ENCODE measurements at places on chromosomes 5 and 9.

- no peak for DNase-seq
Observed at GRCh38 chr5:130135506-130135905, 231.2 kb downstream of the CHSY3 start.

- DNase-seq, result no peak
Observed at GRCh38 chr5:14076561-14076960, 66.6 kb upstream of the TRIO start.

GRCh38 chr5:140130949-140131733 lies 5.4 kb downstream of the IGIP start:
- no peak for DNase-seq

DNA sequence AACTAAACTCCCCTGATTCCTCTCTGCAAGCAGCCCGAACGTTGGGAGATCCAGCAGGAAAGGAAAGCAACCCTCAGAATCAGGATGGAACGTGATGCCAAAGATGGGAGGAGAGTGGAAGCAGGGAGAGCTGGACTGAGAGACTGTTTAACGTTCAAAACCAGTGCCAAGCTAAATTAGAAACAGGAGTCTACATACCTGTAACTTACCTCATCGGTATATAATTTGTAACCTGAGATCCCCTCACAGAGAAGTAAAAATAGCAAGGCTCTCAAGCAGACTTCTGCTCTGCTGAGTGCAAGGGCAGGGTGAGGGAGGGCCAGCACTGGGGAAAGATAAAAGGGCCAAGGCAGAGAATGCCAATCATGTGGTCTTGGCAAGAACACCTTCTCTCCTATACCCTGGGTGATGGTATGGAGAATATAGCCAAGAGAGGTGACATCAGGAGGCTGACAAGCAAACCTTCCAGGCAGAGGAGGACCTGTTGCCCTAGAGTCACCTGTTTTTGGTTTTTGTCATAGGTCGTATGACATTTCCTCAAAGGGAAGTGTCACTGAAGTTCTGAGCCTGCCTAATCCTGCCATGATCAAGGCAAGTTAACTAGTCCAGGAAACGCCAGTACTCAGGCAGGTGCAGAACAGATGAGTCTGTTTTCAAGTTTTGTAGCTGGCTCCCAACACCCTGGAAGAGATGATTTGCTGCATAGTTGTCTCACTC lies 472.0 kb downstream of the NFIB start:
- DNase-seq, result no peak

- DNase-seq, result no peak
Observed at GRCh38 chr5:135604056-135604455, 25.3 kb upstream of the CXCL14 start.

GRCh38 chr5:118723021-118723338 lies 265.4 kb downstream of the DTWD2 start:
- DNase-seq, result no peak

GRCh38 chr5:132099076-132099748 lies 25.6 kb downstream of the CSF2 start:
- peak; percentile 66 for DNase-seq

DNA sequence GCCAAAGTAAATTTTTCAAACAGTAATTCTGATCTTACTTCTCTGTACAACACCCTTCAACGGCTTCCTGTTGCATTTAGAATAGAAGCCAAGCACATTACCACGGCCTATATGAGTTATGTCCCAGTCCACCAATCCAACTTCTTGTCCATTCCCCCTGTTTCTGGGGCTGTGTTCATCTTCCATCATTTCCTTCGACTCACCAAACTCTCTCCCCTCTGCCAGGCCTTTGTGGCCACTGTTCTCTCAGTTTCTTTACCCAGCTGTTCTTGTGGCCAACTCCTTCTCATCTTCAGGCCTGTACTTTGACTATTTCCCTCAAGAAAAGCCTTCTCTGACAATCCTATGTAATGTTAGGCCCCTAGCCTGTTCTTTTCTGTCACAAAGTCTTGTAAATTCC lies 259.4 kb upstream of the EFNA5 start:
- DNase-seq, result no peak

DNA sequence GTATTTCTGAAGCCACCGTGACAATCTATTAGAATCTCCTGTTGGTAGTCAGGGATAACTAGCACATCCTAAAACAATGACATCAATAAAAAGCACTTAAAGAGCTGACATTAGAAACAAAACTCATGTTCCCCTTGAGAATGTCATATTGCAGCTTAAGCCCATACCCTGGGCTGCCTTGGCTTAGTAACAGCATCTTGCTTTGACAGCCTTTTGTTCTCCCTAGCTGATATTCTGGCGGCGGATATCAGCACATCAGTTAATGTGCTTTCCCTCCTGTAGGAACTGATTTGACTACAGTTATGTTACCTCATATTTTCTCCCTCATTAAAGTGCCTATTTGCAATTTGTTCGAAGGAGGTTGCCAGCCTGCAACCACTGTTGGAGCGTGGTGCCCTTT lies 214.1 kb downstream of the CD180 start:
- DNase-seq, result no peak

DNA sequence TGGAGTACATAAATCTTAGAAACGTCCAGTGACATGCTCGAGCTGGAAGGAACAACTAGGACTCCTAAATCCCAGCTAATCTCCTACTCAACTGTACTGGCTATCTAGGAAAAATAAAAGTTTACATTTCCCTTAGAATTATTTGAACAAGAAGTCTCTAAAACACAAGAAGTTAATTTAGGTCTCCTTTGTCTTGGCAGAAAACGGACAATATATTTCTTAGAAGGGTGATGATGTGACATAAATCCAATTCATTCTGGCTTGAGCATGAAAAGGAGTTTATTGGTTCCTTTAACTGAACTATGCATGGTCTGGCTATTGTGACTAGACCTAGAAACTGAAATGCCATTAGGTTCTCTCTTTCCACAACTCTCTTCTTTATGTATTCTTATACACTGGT lies 1242.2 kb upstream of the DMAC1 start:
- no peak for DNase-seq

DNA sequence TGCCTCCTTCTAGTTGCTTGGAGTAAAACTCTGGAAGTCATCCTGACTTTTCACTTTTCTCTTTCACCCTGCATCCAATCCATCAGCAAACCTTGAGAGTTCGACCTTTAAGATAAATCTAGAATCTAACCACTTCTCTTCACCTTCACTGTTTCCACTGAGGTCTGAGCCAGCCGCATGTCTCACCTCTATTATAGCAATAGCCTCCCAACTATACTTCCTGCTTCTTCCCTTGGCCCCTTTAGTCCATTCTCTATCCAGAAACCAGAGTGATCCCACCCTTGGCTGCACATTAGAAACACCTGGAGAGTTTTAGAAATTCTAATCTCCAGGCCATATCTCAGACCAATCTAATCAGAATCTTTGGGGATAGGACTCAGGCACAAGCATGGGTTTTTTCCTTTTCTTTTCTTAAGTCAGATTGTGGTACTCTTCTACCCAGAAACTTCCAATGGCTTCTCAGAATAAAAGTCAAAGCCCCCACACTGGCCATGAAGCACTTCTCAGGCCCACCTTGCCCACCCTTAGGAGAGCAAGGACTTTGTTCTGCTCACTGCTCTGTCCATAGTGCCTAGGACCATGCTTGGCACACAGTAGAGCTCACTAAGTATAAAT lies 33.1 kb downstream of the MFAP3 start:
- DNase-seq, result no peak

GRCh38 chr5:132114150-132115121 lies 40.8 kb downstream of the CSF2 start:
- DNase-seq, result no peak

- no peak for DNase-seq
Observed at GRCh38 chr5:104062621-104063377, 500.2 kb upstream of the NUDT12 start.

GRCh38 chr5:39992617-39993202 lies 567.9 kb upstream of the DAB2 start:
- no peak for DNase-seq

DNA sequence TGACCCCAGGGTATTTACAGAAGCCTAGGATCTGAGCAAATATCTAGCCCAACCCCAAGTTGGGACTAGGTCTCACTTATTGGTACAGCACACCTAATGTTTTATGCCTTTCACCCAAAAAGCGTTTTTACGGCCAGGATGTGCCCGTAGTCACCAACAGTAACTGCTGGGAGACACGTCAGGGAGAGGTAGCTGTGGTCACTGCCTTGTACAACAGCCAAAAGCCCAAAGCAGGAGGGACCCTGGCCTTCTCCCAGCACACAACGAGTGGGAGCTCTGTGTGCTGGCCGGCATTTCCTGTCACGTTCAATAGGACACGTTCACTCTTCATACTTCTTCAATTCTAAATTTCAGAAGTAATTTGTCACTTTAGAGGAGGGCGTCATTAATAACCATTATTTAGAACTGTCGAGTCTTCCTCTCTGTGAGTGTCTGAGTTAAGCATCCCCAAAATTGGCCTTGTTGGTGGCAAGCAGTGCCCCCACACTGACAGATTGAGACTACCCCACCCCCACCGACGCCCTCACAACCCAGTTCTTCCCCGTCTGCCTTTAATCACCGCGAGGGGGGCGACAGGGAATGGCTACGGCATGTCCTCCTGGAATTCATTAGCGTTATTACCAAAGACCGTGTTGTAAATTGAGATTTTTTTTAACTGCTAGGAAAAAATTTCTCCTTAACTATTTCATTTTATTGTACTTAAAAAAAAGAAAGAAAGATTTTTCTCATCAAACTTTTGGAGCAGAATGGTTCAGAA lies 80.7 kb downstream of the MVB12B start:
- DNase-seq, result no peak

DNA sequence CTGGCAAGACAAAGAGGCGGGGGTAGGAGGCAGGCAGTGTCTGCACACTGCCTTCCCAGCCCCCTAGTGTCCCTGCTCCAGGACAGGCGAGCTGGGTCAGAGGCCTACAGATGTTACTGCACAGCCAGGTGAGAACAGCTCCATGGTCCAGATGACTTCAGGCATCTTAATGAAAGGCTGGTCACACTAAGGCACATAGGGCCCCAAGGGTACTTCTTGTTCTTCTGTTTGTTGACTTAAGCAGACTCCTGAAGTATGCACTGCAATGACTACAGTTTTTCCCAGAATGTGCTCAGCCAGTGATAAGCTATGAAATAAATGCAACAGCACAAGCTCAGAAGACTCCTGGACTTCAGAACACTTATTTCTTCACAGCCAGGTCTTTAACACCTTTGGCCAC lies 27.4 kb downstream of the ATPSCKMT start:
- DNase-seq, result no peak

- DNase-seq, result no peak
Observed at GRCh38 chr5:16456103-16456832, 9.3 kb downstream of the ZNF622 start.

Data from stimulated activated CD4-positive, alpha-beta T cell treated with anti-CD3 and anti-CD28 coated beads, Interleukin-4, amount 100 ng/mL, for 1 hour (primary cell).